Diencephalon (tissue), 1 donor: ENCODE measurements at places on chromosomes 3 and 15. TPM values are rescaled to one million over a fixed set of nuclear protein-coding genes. Genes with fewer than 3 reads are reported as not detected.

The FSIP1 gene
- total RNA-seq, result 22.6 TPM

The IQCH gene
- 7.8 TPM for total RNA-seq

The MKRN2OS gene
- 0.92 TPM for total RNA-seq

The HIGD2B gene
- total RNA-seq, result not detected

The GPR149 gene
- 22.1 TPM for total RNA-seq
